Stimulated activated CD8-positive, alpha-beta memory T cell treated with anti-CD3 and anti-CD28 coated beads, Interleukin-7, amount 100 ng/mL, for 1 hour (primary cell): ENCODE measurements at places on chromosomes 2 and 18.
A peak's percentile ranks its signal among the peaks of the same experiment; 100 is the strongest.

DNA sequence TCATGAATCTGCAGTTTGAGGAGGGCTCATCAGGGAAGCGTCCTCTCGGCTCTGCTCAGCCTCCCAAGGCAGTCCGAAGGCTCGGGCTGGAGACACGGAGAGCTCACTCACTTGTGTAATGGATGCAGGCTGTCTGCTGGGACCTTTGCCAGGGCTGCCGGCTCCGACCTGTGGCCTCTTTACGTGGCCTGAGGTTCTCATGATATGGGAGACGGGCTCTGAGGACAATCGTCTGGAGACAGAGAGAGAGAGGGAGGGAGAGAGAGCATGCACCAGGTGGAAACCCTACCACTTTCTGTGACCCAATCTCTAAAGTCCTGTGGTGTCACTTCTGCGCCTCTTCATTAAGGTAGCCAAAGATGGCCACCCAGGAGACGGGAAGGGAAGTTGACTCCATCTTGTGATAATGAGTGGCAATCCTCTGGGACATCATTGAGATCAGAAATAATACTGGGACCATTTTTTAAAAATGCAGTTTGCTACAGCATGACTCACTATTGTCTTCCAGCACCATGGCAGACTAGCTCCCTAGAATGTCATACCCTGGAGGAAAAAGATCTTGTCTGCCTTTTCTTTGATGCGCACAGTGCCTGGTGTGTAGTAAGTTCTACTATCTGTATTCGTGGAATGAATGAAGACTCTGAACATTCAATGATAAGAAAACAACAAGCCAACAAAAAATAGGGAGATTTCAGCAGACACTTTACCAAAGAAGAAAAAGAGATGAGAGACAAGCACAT is 60.2 kb downstream of the CD8B2 start:
- no peak for DNase-seq

GRCh38 chr2:203905656-203906055 is 30.9 kb upstream of the ICOS start:
- DNase-seq: no peak

GRCh38 chr2:16948053-16948452 is 282.4 kb upstream of the CYRIA start:
- no peak for DNase-seq

- DNase-seq: peak; percentile 29
Observed at GRCh38 chr2:11583840-11584524, 50.1 kb downstream of the GREB1 start.

DNA sequence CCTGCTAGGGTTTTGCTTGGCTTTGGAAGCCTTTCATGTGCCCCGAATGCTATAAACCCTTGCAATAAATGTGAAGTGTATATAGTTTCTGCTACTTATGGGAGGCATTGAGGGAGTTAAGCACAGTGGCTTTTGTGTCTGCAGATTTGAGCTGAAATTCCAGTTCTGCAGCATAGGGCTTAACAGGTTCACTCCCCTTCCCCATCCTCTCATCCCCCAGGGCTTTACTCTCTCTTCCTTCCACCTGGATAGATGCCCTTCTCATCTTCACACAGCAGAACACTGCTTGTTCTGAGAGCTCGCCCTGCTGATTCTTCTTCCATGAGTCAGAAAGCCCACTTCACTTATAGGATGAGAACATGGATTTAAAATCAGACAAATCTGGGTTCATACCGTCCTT is 37.2 kb downstream of the SOX11 start:
- no peak for DNase-seq

- no peak for DNase-seq
Observed at GRCh38 chr2:190062053-190062452, 476 bp downstream of the MSTN start.

GRCh38 chr2:196316050-196316430 is 144.7 kb upstream of the STK17B start:
- no peak for DNase-seq

- no peak for DNase-seq
Observed at GRCh38 chr2:48711343-48711742, 44.2 kb downstream of the LHCGR start.

- DNase-seq: no peak
Observed at GRCh38 chr2:237593596-237594320, 3.2 kb upstream of the RAB17 start.

DNA sequence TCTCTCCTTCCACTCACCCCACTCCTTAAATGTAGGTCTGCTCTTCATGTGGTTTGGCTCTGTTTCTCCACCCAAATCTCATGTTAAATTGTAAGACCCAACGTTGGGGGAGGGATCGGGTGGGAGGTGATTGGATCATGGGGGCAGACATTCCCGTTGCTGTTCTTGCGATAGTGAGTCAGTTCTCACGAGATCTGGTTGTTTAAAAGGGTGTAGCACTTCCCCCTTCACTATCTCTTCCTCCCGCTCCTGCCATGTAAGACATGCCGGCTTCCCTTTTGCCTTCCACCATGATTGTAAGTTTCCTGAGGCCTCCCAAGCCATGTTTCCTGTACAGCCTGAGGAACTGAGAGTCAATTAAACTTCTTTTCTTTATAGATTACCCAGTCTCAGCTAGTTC is 1044.5 kb upstream of the POU3F3 start:
- DNase-seq: no peak

DNA sequence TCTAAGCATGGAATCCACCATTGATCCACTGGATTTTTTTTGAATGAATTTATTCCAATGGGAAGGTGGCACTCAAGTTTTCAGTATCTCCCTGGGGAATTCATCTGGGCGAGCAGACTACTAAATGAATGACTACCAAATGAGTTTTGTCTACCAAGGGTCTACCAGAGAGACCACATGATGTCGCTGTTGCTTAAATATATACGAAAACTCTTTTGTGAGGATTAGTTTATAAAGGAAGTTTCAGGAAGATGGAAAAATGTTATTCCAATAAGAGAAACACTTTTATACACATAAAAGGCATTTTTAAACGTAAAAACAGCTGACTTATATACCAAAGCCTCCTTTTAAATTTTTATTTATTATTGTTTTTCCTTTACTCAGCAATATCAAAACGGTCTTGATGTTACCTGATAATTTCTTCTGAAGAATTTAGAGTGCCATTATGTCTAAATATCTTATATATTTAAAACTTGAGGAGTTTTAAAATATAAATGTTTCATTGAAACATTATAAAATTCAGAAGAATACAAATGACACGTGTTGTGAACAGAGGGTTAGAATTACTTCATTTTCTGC is 139.7 kb downstream of the HRH4 start:
- DNase-seq: no peak

DNA sequence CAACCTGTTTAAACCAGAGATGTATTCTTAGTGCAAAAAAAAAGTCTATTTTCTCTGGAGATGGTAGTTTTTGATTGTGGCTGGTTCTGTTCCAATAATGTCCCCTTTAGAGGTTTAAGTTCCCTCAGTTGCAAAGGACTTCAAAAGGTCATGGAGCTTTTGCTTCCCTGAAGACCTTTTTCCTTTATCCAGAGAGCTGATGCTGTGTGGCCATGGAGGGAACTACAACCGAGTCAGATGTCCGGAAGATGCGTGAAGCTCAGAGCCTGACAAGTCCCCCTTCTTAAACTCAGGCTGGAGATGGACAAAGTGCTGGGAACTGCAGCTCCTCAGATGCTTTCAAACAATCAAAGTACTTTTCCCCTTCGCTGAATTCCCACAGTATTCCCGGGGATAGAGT is 176.1 kb downstream of the TMEM18 start:
- no peak for DNase-seq

- DNase-seq: no peak
Observed at GRCh38 chr2:231929961-231930592, 3.9 kb upstream of the NPPC start.

GRCh38 chr2:62808554-62808953 is 103.0 kb downstream of the EHBP1 start:
- DNase-seq: no peak

GRCh38 chr2:54038835-54039234 is 68.0 kb upstream of the PSME4 start:
- no peak for DNase-seq

GRCh38 chr2:36482576-36483214 is 115.3 kb downstream of the FEZ2 start:
- no peak for DNase-seq

- DNase-seq: no peak
Observed at GRCh38 chr2:218894151-218894879, 13.7 kb downstream of the WNT10A start.

DNA sequence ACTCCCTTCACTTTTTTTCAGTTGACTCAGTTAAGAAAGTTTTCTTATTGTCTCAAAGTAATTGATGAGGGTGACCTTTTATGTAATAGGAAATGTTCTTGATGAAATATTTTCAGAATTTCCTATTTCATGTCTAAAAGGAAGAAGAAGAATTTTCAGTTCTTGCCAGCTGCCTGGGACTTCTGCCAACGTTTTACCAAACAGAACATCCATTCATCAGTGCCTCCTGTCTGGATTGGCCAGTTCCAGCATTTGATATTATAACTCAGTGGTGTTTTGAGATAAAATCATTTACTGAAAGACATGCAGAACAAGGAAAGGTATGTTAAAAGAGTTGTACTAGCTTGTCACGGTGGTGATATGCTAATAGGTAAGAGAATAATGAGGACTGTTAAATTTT is 104.7 kb upstream of the MYO3B start:
- DNase-seq: no peak

- DNase-seq: no peak
Observed at GRCh38 chr2:36367486-36367885, 11.9 kb downstream of the CRIM1 start.

GRCh38 chr2:109275120-109276012 is 146.4 kb downstream of the SH3RF3 start:
- DNase-seq: no peak

- no peak for DNase-seq
Observed at GRCh38 chr2:70930371-70931329, 5.0 kb upstream of the ATP6V1B1 start.

DNA sequence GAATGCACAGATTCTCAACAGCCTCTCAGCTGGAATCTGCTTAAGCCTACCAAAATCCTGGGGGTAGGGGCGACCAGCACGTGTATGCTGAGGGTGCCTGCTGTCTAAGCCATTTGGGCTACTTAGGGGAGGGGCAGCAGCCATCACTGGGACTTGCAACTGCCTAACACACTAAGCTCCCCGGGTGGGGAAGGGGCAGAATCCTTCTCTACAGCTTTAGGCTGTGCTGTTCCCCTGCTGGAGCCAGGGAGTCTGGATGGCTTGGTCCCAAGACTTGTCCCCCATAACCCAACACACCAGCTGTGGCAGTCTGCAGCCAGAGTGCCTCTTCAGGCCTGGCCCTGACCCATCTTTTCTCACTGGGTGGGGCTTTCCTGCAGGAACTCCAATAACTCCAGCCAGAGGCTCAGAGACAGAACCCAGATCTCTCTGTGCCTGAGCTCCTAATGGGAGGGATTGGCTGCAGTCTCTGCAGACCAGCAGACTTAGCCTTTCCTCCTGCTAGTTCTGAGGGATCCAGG is 305.4 kb upstream of the RND3 start:
- no peak for DNase-seq
